Stimulated activated CD8-positive, alpha-beta memory T cell treated with anti-CD3 and anti-CD28 coated beads, Interleukin-4, amount 100 ng/mL, for 48 hours (primary cell): ENCODE measurements at places on chromosomes 3 and 15.

- DNase-seq, result no peak
Observed at GRCh38 chr3:4898454-4899313, 80.6 kb upstream of the BHLHE40 start.

GRCh38 chr3:170064108-170064507 is 26.3 kb downstream of the GPR160 start:
- DNase-seq, result no peak

GRCh38 chr3:39383881-39384664 is 903 bp downstream of the SLC25A38 start:
- peak; percentile 97 for DNase-seq

DNA sequence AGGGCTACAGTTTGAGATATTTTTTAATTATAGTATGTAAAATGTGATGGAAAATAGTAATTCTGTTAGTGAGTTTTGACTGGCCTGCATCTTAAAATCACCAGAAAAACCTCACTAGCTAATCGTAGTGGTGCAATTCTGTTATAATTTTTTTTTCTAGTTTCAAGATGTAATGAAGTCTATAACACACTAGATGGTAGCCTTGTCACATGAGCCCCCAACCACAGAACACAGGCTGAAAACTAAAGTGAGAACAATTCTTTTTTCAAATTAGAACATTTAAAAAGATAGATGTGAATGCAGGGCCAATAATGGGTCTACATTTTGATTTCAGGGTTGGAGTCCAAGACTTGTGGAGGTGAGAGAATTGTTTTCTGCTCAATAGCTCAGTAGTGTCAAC is 83.3 kb upstream of the KCNH8 start:
- DNase-seq, result no peak

DNA sequence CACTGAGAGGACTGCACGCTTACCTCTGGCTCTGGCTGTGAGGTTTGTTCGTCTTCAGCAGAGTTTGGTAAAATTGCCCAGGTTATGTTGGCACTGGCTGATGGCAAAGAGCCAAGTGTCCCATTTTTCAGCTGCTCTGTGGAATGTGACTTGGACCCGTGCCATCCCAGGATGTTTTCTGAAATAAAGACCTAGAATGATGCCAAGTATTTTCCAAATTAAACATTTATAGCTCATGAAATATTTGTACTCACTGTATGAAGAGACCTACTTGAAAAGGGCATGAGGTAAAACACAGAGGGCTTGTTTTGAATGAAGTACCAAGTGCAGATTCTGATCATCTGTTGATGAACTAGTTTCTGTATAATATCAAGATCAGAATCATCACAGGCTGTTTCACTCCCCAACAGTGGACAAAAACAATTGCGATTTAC is 200.5 kb downstream of the STT3B start:
- no peak for DNase-seq

- no peak for DNase-seq
Observed at GRCh38 chr3:18044191-18044590, 301.8 kb upstream of the TBC1D5 start.

DNA sequence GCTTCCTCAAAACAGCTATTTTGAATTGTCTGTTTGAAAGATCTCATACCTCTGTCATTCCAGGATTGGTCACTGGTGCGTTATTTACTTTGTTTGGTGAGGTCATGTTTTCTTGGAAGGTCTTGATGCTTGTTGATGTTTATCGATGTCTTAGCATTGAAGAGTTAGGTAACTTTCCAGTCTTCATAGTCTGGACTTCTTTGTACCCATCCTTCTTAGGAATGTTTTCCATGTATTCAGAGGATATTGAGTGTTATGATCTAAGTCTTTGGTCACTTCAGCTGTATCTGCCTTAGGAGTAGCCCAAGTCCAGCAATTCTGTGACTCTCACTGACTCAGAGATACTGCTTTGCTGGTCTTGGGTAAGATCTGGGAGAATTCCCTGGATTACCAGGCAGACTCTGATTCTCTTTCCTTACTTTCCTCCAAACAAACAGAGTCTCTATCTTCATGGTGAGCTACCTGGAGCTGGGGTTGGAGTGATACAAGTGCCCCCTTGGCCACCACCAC is 398.6 kb downstream of the ZIC4 start:
- no peak for DNase-seq

DNA sequence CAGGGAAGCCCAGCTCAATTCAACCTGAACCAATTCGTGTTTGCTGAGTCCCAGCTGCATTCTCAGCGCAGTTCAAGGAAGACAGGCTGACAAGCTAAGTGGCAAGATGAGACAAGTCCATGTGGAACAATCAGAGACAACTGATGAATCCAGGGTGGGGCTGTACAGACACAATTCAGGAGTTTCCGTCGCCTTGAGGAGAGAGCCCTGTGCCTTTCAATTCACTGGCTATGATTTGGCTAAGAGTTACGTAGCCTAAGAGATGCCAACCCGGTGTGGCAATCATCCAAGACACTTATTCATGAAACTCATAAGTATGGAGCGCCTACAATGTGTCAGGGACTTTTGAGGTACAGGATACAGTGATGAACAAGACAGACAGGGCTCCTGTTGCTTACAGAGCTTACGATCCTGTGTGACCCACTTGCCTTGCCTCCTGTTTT is 15.5 kb upstream of the ZBED2 start:
- peak; percentile 54 for DNase-seq

DNA sequence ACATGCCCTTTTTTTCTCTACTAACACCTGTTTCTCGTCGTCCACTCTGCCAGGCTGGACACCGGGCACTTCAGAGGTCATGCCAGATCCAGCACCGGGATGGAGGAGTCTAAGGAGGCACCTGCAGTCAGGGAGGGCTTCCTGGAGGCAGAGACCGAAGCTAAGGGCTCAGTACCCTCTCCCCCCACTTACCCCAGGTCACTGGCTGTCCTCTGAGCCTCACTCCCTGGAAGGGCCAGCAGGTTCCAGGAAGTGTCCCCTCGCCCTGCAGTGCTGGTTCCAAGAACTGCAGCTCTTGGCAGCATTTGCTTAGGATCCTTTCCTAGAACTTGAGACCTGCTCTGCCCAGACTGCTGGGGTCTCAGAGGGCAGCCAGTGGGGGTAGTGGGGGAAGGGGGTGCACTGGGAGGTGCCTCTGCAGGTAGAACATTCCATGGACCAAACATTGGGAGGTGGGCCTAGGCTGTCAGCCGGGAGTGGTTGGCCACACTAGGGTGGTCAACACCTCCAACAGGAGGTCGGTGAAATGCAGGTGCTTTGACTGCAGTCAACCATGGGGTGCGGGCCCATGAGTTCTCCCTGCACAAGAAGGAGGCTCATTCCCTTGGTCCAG is 11.3 kb downstream of the CISH start:
- peak; percentile 73 for DNase-seq

DNA sequence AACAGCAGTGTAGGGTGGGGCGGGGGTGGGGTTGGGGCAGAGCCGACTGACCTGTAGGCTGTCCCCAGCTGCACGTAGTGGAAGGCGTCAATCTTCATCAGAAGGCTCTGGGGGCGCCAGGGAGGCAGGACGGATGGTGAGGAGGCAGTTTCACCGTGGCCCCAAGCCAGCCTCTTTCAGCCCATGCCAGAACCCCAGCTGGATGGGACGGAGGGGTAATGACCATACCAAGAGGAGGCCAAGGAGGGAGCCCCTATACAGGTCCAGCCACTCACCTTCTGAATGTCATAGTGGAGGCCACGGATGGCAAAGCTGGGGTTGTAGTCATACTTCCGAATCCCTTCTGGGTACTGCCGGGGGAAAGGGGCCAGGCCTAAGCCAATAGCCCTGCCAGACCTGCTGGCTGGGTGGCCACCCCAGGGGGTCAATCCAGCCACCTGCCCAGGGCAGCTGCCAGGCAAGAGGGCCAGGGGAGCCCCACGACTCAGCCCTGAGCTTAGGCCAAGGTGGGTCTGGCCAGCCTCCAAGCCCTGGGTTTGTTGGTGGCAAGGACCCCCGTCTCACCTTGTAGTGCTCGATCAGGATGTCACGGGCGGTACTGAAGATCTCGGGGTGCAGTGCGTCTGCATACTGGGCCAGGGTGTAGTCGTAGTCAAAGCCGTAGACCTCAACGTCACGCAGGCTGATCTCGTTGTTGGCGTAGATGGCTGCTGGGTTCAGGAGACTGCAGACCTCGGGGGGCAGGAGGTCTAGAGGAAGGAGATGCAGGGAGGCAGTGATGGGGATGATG is 4.9 kb downstream of the NT5DC2 start:
- DNase-seq, result no peak

DNA sequence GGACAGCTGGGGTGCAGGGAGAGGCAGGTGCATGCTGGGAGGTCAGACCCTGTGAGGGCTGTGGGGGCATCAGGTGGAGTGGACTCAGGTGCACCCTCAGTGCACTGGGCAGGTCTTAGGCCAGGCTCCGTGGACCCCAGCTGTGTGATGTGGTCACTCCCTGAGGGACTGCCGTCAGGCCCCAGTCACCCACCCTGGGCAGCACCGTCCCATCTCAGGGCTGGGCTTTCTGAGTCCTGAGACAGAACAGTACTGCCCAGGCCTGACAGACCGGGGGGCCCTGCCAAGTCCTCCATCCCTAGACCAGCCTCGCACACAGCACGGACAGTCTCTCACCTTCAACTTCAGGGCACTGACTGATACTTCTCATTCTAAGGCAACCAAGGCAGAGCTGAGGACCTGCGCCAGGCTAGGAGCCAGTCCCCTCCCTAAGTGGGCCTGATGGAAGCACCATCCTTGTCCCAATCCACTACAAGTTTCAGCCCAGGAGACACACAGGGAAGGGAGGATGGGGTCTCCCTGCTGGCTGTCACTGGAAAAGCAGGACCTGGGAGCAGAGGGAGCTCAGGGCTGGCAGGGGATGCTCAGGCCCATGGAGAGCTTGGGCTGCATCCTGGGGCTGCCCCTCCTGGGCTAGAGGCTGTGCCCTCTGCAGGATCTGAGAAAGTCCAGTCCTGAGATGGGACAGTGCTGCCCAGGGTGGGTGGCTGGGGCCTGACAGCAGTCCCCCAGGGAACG is 86.3 kb downstream of the LMLN start:
- DNase-seq, result no peak

- no peak for DNase-seq
Observed at GRCh38 chr3:29202378-29202777, 78.5 kb upstream of the RBMS3 start.

DNA sequence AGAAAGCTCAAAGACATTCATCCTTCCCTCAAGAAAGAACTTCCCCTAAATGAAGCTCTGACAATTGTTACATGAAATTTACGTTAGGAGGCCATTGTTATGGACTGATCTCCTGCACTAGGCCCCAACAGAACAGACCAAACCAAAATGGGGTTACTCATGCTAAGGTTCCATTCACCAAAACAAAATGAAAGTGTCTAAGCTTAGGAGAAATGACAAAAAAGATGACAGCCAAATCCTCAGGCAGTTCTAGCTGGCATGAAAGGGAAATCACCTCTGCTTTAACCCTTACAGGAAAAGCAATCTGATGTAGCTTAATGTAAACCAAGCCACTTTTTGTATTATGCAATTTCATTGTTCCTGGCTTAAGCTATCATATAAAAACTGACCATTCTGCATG is 271.2 kb downstream of the MAGI1 start:
- DNase-seq, result no peak

DNA sequence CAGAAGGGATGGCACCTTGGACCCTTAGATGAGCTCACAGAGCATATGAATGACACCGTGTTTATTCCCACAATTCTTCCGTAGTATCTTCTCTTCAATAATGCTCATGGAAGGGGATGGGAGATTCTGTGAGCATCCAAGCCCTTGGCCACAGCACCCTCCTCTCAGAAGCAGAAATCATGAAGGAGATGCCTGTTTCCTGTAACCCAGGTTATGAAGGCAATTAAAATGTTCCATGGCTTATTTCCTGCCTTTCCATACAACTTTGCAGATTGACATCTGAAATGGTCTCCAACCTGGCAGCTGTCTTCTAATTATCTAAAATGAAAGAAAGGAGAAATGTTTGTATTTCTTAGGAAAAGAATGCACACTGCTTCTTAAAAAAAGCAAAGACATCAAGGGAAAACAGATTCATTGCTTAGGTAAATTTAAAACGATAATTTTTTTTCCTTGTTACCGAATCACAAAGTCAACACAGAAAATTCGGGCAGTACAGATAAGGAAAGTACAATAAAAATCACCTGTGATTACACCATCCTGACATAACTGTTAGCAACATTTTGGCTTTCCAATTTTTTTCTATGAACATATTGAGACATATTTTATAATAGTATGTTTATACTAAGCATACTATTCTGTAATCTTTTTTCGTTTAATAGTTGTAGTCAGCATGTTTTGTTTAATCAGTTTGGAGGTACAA is 128.5 kb downstream of the SQOR start:
- no peak for DNase-seq

GRCh38 chr15:48798319-48798718 is 12.6 kb downstream of the CEP152 start:
- DNase-seq, result no peak

DNA sequence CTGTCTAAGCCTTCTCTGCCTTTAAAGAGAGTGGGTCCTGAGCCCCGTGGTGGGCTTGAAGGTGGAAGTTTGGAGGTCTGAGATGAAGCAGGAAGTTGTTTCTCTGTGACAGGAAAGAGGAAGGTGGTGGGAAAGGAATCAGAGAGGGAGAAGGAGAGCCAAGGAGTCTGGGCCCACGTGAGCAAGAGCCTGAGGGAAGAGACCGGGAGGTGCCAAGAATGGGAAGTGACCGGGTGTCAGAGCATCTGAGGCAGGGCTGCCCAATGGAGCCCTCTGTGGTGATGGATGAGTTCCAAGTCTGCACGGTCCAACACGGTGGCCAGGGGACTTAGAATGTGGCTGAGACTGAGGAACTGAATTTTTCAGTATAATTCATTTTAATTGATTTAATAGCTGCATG is 24.6 kb downstream of the ALDH1L1 start:
- no peak for DNase-seq

DNA sequence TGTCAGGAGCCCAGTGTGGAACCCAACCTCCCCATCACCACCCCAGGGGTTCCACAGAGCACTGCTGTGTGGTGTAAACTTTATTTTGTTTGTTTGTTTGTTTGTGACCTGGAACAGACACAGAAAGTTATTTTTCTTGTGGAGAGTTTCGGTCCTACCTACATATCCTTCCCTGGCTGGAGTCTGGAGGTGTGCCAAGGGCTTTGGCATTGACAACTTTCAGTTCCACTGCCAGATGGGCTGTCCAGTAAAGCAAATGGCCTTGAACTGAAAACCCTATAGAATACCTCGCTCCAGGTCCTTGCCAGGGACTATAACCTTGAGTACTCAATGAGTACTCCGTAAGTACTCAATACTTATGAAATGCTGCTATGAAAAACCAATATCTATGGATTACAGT is 103.5 kb downstream of the MITF start:
- DNase-seq, result no peak
